ENCODE measurements at places on chromosomes 13 and 19.

- DNase-seq: no peak
Observed at GRCh38 chr19:40261631-40262030, 23.5 kb downstream of the AKT2 start.

- peak; percentile 80 for DNase-seq
Observed at GRCh38 chr19:15584541-15585115, 30.4 kb upstream of the CYP4F8 start.

DNA sequence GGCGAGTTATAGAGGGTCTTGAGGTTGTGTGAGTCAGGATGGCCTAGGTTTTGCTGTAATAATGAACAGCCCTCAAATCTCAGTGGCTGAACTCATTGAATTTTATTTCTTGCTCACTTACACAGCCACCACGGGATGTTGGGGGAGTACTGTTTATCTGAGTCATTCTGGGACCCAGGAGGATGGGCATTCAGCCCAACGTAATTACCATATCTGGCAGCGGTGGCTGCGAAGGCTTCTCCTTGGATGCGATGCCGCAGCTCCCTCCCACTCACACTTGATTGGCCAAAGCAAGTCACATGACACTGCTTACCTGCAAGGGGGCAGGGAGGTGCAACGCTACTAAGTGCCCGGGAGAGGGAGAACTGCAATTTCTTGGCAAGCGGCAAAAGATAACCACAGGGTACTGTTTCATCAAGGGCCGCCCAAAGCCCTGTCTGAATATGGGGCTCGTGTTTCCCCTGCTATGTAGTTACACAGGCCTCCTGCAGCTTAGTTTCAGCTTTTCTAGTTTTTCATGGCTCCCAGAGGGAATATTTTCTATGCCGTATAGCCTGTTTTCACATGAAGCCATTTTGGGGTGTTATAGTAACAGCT, 19.9 kb downstream of the ZSWIM9 start:
- peak; percentile 14 for DNase-seq

DNA sequence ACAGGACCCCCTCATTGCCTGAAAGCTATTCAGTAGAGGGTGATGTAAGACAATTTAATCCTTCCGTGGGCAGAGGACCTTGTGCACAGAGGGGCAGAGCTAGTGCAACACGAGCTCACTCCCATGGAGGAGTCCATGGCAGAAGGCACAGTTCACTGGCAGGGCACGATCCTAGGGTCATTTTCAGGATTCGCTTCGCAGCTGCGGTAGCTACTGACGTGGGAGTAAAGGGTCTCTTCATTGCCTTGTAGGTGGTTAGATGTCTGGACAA, 207.8 kb downstream of the FOXO1 start:
- DNase-seq: no peak

GRCh38 chr19:13401388-13401787, 104.9 kb downstream of the CACNA1A start:
- DNase-seq: no peak

Measured in activated CD8-positive, alpha-beta memory T cell treated with anti-CD3 and anti-CD28 coated beads for 1 hour (primary cell).